CD4-positive, alpha-beta T cell treated with Interleukin-12 subunit alpha and Interleukin-12 subunit beta, for 1 hour (primary cell): ENCODE measurements at places on chromosomes 12 and 14.
A peak's percentile ranks its signal among the peaks of the same experiment; 100 is the strongest.

GRCh38 chr12:103807561-103808238 is 33.3 kb downstream of the NT5DC3 start:
- DNase-seq: no peak

- peak; percentile 18 for DNase-seq
Observed at GRCh38 chr14:97380539-97380941, 583.4 kb downstream of the VRK1 start.

DNA sequence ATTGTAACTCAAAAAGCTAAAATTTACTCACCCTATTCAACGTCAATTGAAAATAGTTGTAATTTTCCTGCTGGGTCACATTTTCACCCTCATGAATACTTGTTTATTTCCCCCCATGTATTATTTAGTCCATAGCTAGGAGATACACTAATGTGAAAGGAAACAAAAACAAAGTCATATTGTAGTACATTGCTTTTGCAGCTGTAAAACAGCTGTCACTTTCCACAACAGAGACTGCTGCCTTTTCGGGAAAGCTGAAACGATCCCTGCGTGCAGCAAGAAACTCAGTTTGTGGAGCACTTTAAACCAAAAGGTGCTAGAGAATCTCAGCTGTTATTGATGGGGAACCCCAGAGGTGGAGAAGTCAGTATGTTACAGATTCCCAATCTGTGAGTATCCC is 4.3 kb downstream of the RACGAP1 start:
- DNase-seq: no peak

- DNase-seq: peak; percentile 18
Observed at GRCh38 chr12:120856980-120857379, 47.2 kb downstream of the SPPL3 start.

GRCh38 chr12:82874945-82875344 is 188.2 kb downstream of the TMTC2 start:
- no peak for DNase-seq

- no peak for DNase-seq
Observed at GRCh38 chr14:73283608-73284379, 46.5 kb downstream of the PAPLN start.

- no peak for DNase-seq
Observed at GRCh38 chr14:95191445-95192199, 34.3 kb upstream of the DICER1 start.

GRCh38 chr12:118582863-118583262 is 206.5 kb downstream of the SUDS3 start:
- no peak for DNase-seq

GRCh38 chr14:53144244-53144643 is 8.9 kb downstream of the DDHD1 start:
- no peak for DNase-seq

GRCh38 chr14:94080621-94081385 is at the start of the genes DDX24 and IFI27L1:
Gene DDX24, minus strand, starts transcription at chr14:94081202. Its CDS starts 1,460 bp downstream, at chr14:94079742.
Gene IFI27L1, plus strand, starts transcription at chr14:94081310. Its CDS starts 15,628 bp downstream, at chr14:94096938.
- DNase-seq: peak; percentile 97
